ENCODE measurements at places on chromosomes 5 and 9.

DNA sequence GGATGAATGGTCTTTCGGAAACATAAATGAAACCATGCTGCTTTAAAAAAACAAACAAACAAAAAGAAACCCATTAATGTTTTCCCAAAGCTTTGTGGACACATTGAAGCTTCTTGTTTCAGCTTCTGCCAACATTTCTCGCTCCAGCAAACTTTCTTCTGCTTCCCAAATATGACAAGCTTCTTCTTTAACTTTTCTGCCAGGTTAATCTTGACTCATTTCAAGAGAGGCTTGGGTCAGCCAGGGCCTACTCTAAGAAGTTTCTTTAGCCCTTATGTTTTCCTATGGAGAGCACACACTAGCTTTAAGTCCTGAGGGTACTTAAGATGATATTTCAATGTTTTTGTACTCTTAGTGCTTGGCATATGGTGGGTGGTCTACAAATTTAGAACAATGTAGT is 6.1 kb downstream of the ANXA1 start:
- no peak for DNase-seq

DNA sequence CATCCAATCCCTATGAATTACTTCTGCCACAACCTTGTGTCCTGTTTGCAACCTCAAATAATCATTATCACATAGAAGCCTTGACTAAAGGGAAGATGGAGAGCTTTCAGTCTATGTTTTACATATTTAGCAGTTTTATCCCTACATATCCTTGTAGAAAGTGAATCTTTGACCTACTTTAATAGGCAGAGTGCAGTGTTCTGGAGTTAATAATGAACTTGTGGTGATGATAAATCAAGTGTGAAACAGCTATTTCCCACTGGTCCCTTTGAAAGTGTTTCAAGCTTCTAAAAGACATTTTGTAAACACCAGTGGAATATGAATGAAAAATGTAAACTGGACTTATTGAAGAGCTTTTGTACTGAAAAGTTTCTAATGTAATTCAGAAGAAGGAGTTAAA is 406.7 kb downstream of the GABRG2 start:
- no peak for DNase-seq

DNA sequence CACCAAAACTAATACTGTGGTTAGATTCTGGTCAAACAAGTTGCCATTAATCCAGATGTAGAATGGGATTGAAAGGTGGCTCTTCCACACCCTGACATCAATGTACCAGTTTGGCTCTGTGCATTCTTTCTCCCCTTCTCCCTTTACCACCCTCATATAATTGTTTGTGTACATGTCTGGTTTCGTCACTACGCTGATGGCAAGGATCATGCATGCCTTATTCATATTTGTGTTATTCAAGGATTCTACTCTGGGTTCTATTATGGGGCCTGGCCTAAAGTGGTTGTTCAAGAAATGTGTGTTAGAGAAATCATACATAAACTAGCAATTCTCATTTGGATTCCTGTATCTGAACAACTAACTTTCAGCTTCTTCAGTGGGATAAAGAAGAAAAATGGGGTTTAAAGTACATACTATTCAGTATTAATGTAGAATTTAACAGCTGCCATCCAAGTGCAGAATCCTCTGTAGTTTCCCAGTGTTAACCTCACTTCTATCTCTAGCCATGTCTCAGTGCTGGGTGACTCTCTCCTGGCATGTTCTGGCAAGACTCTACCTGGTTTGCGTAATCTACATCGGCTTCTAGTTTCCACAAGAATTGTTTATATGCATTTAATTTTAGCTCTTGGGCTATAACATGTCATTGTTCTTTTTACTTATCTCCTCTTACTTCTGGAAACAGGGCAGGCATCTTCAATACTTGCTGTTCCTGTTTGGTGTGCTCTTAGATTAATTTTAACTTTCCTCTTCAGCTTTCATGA is 27.9 kb upstream of the CDKN2B start:
- no peak for DNase-seq

DNA sequence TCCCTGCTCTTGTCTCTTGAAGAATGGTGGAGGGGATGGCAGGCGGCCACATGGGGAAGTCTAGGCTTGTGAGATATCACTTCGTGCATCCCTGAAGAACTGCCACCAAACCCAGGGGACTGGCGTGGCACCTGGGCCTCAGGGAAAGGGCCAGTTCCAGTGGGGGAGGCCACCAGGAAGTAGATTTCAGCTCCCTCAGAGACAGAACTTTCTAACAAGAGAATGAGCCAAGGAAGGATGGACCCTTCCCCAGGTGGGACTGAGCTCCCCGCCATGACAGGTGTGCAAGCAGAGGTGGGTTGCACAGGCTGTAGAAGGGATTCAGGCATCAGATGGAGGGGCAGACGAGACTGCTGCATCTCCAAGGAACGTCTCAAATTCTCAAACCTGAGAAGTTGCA is 193.9 kb downstream of the GABBR2 start:
- DNase-seq: no peak

- DNase-seq: no peak
These were observed 180.5 kb downstream of the CRB2 start for GRCh38 chr9:123536455-123536868.

DNA sequence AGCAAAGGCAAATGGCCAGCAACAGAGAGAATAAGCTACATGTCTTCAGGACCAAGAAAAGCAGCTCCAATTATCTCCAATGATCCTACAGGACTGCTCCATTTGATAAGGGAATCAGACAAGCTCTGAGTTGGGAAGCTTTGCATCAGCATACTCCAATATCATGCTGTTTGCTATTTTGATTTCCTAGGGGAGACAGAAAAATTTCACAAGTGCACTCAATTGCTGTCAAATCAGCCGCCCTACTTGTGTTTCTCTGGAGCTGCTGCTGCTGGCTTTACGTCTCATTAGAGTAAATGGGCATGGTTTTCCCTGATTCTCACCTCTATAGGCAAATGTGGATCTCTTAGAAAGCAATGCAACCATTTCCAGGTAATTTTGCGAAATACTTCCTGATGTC is 201.7 kb downstream of the PRELID2 start:
- no peak for DNase-seq

DNA sequence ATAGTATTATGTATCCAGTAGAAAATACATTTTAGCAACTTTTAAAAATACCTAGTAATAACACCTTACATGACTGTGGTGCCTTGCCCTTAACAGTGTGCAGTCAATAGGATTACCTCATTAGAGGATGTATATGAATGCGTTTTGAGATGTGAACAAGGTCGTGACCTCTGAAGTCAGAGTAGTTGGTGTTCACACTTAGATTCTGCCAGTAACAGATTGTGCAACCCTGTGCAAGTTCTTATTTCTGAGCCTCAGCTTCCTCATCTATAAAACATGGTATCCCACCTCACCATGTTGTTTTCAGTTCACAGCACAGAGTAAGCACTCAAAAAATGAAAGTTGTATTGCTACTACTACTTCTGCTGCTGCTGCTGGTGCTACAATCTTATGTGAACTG is 347.3 kb downstream of the KDM4C start:
- DNase-seq: peak; percentile 96
